ENCODE measurements at places on chromosomes 16 and 17.
A peak's percentile ranks its signal among the peaks of the same experiment; 100 is the strongest.

- DNase-seq, result no peak
Measured at GRCh38 chr17:1999557-2000251, 25.4 kb downstream of the RTN4RL1 start.

DNA sequence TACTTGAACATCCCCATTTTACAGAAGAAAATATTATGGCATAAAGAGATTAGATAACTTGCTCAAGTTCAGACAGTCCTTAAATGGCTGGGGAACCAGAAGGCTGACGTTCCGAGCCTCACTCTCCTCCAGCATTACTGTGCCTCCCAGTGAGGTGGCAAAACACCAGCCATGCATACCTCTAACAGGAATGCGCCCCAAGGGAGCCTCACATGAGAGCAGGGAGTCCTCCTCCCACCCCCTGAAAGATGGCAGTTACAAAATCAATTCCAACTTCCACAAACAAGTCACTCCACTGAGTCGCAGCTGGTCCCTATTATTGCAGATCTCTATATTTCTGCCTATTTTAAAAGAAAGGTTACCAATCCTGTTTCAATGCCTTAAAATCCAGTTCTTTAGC, 55.5 kb downstream of the ANKFY1 start:
- DNase-seq, result no peak

GRCh38 chr17:8922451-8922850, 43.1 kb downstream of the PIK3R5 start:
- no peak for DNase-seq

- peak; percentile 28 for DNase-seq
Measured at GRCh38 chr17:50559674-50560184, 786 bp upstream of the CACNA1G start.

DNA sequence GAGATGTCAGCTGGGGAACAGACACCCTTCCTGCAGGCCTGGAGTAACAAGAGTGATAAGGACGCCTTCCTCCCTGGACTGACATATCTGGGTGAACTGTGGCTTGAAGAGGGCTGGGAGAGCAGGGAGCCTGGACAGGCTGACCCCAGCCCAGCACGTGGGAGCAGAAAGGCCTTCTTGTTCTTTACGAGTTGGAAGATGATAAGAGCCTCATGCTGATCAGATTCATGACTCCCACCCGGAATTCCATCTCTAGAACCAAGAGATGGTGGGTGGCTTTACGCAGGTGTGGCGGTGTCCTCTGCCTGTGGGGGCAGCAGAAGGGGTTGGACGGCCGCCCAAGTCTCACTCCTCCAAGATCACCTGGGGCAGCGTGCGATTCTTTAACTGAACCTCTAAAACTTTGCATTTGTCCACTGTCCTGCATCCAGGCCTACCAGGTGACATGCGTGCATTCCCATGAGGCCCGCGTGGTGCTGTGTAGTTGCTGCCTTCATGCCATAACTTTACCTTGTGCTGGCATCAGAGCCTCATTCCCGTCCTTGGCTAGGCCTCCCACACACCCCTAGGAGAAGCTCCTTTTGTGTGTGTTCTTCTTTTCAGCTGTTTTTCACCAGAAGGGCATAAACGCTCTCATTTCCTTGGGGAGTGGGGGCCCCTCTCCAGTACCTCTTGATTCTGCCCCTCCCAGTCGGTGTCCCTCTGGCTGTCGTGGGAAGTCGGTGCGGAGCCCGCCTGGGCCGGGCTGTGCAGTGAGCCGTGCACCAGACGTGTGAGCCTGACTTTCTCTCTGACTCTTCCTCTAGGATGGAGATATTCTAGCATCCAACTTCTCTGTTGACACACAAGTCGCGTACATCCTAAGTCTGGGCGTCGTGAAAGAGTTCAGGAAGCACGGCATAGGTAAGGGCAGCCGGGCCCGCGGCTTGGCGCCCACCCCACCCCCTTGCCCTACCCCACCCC, 13.3 kb downstream of the C16orf90 start:
- DNase-seq, result no peak

- DNase-seq, result no peak
Measured at GRCh38 chr16:78483124-78483992, 383.9 kb downstream of the WWOX start.

DNA sequence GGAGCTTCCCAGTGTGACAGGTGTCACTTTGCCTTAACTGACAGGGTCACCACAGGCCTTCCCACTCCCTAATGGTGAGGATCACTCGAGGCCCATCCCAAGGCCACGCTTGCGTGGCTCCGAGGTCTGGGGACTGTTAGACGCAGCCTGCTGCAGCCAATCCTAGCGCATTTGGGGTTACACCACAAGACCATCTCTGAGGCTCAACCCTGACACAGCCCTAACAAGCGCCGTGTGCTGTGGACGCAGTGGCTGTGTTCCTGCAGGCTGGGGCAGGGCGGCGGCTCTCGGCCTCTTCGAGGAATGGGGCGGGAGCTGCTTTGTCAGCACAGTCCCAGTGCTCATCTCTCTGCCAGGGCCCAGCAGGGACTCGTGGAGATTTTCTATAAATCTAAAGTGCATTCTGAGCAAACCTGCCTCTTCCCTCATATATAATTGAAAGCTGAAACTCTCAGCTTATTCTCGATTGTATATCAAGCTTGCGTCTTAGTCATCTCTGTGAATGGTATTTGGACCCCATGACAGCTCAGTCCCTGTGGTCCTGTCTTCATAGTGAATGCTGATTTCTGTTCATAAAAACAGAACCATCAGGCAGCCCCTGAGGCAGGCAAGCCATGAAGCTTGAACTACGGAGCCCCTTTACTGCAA, 65.8 kb upstream of the CHMP6 start:
- no peak for DNase-seq

GRCh38 chr17:63295839-63296590, 150.1 kb downstream of the CYB561 start:
- no peak for DNase-seq

DNA sequence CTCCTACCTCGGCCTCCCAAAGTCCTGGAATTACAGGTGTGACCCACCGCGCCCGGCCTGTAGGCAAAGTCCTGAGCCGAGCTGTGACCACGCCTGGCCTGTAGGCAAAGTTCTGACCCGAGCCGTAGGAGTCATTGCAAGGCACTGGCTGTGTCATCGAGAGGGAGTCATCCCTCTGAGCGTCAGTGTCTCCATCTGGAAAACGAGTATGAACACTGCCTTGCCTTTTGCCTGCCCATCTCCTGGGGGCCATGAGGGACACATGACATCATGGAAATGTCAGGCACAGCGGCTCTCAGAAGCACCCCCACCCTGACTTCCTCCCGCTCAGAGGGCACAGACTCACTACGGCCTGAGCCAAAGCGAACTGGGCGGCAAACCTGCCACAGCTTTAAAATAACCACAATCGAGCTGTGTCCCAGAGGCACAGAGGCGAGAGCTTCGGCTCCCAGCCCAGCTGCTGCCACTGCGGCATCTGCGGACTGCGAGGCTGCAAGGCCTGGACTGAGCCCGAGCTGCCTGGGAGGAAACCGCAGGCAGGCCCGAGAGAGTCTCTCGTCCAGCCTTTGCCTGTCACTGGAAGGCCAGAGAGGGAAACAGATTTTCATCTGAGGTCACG, 50.8 kb downstream of the RPH3AL start:
- no peak for DNase-seq

- DNase-seq, result no peak
Measured at GRCh38 chr17:72234985-72235384, 114.2 kb downstream of the SOX9 start.

- DNase-seq, result no peak
Measured at GRCh38 chr16:81879625-81880024, 100.5 kb downstream of the PLCG2 start.

DNA sequence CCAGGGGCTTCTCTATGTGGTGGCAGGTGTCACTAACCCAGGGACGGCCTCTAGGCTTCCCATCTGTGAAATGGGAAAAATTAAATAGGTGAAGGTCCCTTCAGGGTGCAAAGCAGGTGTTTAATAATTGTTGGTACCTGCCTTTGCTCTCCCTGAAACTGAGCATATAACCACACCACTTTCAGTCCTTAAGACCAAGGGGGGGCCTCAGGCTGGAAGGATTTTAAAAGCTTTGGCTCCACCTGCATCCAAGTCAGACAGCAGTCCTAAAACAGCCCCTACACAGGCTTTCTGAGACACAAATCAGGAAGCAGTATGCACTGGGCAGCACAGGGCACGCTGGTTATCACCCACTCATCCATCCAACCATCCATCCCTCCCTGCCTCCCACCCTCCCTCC, 55.0 kb downstream of the TK2 start:
- DNase-seq, result no peak

DNA sequence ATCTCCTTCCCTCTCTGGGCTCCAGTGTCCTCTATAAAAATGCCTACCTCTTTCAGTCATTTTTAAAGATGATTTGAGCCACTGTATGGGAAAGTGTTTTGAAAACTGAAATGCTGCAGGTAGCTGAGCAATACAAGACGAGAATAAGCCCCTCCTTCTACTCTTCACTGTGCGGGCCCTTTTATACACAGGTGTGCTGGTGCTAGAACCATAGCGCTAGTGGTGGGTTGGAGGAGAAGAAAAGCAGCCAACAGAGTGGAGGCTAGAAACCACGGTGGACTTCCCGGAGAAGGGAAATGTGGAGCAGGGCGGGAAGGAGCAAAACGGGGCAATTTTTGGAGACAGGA, 58.2 kb upstream of the DLX4 start:
- DNase-seq, result no peak

DNA sequence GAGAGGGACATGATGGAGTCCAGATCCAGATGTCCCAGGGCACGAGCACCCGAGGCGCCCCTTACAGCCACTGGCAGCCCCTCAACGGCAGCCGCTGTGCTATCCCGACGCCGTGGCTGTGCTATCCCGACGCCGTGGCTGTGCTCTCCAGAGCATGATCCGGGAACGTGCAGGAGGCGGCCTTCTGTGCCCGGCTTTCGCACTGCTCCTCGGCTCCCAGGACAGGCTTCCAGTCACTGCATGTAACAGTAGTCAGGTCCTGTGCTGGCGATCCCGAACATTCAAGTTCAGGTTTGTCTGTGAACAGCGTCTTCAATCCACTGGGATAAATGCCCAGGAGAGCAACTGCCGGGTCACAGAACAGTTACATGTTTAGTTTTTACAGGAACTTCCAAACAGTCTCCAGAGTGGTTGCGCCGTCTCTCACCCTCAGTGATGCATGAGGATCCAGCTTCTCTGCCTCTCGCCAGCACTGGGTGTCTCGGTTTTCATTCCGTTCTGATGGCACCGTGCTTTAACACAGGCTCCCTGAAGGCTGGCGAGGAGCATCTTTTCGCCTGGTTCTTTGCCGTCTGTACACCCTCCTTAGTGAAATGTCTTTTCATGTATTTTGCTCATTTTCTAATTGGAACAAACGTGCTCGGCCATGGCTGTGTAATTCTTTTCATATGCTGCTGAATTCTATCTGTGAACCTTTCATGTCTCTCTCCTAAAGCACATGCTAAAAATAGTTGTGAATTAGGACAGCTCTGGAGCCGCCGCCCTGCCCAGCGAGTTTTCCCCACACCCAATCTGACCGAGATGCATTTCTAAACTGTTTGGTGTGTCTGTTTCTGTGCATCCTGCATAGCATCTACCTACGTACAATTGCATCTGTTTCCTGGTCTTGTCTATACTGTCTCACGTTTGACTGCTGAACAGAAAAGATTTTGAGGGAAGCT, 72.6 kb upstream of the METRNL start:
- DNase-seq, result no peak

GRCh38 chr17:7437950-7438614, 1.2 kb upstream of the FGF11 start:
- DNase-seq, result peak; percentile 73

DNA sequence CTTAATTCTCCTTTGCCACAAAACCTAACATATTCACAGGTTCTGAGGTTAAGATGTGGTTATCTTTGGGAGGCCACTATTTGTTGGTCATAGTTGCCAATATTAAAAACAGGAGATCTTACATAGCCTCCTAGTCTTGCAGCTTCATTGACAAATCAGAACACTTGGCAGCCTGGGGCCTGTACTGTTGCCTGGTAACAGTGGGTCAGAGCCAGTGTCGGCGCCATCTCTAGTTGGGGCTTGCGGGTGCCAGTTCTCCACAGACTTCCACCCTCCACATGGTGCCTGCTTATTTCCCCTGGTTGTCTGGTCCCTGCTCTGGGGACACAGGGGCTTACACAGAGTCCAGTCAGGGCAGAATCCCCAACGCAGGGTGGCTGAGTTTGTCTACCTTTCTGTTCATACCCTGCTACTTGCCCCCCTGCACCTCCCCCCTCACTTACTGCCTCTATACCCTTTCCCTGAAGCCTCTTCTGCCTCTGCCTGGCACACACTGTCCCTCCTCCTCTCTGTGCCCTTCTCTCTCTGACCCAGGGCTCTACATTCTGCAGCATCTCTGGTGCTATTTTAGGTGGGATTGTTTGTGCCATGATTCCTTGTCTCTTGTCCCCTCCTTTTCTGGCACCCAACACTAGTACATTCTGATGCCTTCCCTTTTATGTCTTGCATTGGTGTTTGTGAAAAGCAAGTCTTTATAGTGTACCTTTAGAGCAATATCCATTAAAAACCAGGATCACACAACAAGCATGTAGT, 13.4 kb downstream of the EPN2 start:
- no peak for DNase-seq

- no peak for DNase-seq
Measured at GRCh38 chr17:52027620-52028295, 130.8 kb downstream of the CA10 start.

- DNase-seq, result no peak
Measured at GRCh38 chr16:56109205-56109604, 82.1 kb upstream of the GNAO1 start.

DNA sequence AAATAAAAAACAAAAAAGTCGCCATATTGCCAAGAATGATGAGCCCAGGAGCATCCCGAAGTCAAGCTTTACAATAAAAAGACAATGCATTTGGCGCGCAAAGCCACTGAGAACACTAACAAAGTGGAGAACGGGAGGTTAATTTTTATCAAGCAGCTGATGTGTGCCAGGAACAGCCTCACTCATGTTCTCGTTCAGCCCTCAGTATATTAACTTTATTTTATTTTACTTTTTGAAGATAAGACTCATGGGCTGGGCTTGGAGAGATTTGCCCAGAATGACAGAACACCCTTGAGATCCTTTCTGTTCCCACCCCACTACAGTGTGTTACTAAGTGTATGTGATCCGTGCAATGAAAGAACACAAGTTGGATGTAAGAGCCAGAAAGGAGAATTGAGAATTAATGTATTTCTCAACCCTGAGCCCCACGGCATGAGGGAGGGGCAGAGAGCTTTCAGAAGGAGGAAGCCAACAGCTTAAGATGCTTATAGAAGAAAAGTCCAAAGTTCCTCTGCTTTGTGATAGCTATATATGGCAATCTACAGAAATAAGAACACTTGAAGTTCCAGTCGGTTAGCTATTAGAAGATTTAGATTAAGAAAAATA, 48.4 kb downstream of the COTL1 start:
- no peak for DNase-seq

DNA sequence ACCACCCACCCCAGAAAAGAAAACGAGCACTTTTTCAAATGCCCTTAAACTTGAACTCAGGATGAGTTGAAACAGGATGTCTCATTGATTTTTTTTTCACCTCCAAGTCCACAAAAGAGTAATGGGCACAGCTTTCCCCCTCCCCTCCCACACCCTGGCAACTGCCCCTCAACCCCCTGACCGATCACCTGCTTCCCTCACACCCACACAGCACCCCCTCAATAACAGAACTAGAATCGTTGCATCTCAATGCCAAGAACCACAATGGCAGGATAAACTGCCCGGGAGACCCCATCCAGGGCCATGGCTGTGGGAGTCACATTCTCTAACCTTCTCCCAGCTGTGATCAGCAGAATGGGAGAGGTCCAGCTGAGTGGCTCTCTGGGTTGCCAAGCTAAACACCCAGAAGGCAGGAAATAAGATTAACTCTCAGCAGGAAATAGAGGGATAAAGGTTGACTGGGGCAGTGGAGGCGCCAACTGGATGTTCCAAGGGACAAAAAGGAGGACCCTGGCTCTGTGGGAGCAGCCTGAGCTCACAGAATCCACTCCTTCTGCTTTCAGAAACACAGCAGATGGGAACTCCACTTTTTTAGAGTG, 128.0 kb upstream of the SDK2 start:
- DNase-seq, result no peak

- DNase-seq, result no peak
Measured at GRCh38 chr17:76599694-76600460, 14.2 kb upstream of the ST6GALNAC2 start.
